ENCODE measurements at places on chromosomes 4 and X.

DNA sequence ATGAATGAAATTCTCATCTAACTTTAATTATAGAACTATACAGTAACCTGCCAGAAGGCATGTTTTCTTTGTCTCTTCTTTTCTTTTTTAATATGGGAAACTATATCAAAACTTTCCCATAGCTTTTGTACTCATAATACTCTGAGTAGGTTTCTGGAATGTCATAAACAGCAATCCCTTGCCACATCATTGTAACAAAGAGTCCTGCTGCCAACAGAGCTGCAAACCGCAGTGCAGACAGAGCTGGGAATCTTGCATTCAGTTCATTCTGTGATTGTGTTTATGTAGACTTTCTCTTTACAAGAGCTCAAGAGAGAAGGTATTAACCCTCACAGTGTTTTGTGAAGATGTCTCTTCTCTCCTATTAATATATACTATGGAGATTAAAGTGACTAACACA, 304.4 kb upstream of the SLIT2 start:
- DNase-seq = no peak

DNA sequence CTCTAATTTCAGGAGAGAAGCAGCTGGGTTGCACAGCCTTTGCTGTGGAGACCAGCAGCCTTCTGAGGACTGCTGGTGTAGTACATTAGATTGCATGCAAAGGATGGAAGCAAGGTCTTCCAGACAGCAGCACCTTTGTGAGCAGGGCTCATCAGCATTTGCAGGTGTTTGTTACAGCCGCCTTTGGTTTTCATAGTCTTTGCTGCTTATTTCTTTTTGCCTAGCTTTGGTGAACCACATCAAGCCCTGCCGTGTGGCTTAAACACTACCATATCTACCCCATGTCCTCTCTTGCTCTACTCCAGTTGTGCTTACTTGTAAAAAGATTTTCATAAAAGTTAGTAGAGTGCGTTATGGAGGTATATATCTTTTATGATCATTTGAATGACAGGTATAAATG, 57.5 kb downstream of the MTM1 start:
- no peak for DNase-seq

DNA sequence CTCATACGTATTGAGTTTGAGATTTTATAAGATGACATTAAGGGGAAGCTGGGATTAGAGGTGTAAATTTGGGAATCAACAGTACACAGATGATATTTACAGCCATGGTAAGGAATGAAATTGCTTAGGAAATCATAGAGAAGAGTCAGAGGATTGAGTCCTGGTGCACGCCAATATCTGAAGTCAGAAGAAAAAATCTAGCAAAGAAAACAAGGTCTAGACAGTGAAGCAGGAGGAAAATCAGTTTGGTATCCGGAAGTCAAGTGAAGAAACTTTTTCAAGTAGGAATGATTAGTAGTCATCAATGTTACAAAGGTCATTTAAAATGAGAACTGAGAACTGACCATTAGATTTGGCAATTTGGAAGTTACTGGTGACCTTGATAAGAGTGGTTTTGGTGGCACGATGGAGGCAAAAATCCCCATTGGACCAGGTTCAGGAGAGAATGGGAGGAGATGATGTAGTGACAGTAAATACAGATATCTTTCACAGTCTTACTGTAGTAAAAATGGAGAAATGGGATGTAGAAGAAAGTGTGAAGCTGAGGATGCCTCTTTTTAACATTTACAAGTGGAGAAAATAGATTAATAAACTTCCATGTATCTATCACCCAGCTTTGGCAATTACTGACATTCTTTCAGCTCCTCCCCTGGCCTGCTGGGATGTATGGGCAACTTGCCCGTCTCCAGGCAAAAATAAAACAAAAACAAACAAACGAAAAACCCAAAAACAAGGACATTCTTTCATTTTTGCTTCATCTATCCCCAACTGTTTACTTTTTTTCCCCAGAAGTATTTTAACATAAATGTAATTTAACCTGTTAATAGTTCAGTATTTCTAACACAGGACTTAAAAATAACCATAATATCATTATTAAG, 11.4 kb upstream of the GPR34 start:
- no peak for DNase-seq

DNA sequence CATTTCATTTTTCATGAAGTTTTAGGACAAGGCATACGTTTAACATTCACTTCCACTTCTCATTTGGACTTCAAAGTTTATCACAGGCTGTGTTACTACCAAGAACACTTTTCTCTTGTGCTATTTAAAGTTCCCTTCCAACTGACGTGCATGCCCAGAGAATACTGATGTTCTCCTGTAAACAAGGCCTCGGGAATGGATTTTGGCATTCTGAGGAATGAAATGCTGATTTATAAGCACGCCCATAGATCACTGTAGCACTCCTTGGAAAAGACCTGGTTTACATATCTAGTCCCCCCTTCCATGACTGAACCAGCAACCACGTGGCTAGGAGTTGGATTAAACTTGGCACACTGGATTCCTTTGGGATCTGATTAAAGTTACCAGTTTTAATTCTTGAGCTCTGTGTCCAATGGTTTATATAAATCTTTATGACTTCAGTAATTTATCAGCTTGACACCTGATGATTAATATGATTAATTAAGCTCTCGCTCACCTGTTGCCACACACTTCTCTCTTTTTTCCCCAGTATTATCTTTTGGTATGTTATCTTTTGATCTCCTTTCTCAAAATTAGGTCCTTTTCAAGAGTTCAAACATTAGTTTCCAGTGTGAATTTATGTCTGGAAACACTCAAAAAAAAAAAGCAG, 122.4 kb upstream of the HAND2 start:
- DNase-seq = peak; percentile 5

DNA sequence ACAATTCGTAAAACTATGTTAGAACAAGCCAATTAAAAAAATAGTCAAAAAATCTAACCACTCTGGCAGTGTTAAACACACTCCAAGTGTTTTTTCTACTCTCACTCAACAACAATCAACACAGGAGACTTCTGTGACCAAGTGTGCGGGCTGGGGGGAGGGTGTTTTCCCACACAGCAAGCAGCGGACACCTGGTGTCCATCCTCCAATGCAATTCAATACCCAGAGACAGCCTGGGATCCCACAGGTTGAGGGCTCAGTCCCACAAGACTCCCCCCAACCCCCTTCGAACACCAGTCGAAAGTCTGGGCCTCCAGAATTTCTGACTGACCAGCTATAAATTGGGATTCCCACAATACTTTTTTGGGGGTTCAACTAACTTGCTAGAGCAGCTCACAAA, 8.3 kb upstream of the PIM2 start:
- no peak for DNase-seq

- peak; percentile 33 for DNase-seq
These were observed 46.9 kb upstream of the SLC25A4 start for GRCh38 chr4:185096032-185096653.

DNA sequence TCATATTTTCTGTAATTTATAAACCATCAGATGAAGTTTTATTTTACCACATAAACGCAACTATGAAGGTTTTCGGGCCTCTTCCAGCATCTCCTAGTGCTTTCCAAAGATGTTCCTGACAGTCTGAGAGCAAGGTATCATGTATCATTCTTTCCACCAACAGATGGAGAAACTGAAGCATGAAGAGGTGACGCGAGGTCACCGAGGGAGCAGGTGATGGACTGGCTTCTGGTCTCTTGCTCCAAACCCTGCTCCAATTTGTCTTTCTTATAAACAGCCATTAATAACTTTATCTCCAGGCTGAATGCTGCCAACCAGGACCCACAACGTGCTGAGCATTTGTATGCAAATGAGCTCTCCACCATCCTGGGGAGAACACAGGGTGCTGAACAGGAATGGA, 86.3 kb upstream of the MAML3 start:
- peak; percentile 70 for DNase-seq

DNA sequence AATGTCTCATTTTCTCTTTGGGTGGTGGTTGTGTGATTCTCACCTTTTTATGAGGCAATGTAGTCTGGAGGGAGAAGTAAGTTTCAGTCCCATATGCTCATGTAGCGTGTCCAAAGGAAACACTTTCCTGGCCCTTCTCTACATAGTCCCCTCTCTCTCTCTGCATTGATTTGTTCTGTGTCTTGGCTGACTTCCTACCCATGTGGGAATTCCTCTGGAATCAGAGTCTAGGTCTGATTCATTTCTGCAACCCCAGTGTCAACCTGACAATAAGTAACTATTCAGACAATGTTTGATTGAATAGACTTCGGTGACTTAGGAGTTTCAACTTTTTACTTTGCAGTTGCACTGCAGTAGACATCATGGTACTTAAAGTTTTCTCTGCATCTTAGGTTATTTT, 2.7 kb upstream of the ALAS2 start:
- no peak for DNase-seq

DNA sequence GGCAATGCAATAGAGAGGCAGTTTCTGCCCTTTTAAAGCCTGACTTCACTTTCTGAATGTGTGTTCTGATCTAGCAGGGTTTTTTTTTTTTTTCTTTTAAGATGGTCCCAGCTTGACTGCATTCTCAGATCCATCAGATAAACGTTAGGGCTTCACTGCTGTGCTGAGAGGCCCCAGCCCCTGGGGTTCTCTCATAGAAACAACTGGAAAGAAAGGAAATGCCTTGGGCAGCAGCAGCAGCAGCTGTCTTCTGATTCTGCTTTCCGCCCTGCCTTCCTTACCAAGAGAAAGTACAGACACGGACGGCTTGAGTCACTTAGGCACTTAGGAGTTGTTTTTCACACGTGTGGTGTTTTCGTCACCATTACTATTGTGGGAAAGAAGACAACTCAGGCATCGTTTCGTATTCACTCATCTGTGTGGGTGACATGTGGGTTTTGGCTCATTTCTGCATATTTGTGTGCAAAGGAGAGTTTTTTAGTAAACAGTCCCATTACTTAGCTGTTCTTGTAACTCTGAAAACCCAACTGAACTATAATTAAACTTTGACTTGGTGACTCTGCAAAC, 172.0 kb downstream of the PTTG2 start:
- no peak for DNase-seq

DNA sequence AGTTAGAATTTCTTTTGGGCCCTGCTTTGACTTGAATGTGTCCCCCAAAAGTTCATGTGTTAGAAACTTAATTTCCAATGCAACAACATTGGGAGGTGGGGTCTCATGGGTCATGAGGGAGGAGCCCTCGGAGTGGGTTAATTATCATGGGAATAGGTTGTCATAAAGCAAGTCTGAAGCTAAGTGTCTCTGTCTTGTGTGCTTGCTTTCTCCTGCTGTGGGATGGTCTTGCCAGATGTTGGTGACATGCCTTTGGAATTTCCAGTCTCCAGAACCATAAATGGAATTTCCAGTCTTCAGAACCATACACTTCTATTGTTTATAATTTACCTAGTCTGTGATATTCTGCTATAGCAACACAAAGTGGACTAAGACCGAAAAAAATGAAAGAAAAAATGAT, 71.6 kb downstream of the RASL11B start:
- no peak for DNase-seq

- DNase-seq = no peak
These were observed 92.5 kb downstream of the AREG start for GRCh38 chr4:74537459-74537858.

DNA sequence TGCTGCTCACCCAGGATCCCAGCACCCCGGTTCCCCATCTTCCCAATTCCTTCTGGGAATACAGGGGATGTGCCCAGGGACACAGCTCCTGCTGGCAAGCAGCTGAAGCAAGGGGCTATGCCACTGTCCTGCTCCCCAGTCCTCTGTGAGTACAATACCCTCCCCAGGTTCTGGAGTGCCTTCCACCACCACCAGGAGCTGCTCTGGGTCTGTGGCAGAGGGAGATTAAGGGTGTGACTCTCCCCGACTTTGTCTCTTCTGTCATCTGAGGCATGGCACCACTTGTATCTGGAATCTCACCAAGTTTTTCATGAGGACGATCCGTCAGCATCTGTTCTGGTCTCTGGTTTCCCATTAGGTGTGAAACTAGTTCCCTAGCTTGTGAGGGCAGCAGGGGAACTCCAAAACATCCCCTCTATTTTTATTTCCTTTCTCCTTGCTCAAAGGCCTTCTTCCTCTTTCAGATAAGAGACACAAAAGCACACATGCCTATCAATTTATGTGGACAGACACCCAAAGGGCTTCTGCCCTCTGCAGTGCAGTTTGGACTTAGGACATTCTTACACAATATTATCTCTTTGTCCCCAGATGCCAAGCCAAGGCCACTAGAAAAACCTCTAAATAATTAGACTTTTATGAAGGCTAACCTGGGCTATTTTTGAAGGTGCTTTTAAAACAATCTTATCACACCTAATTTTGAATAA, 26.8 kb downstream of the MGST2 start:
- DNase-seq = no peak

GRCh38 chrX:21816136-21816535, 23.3 kb upstream of the MBTPS2 start:
- DNase-seq = no peak

DNA sequence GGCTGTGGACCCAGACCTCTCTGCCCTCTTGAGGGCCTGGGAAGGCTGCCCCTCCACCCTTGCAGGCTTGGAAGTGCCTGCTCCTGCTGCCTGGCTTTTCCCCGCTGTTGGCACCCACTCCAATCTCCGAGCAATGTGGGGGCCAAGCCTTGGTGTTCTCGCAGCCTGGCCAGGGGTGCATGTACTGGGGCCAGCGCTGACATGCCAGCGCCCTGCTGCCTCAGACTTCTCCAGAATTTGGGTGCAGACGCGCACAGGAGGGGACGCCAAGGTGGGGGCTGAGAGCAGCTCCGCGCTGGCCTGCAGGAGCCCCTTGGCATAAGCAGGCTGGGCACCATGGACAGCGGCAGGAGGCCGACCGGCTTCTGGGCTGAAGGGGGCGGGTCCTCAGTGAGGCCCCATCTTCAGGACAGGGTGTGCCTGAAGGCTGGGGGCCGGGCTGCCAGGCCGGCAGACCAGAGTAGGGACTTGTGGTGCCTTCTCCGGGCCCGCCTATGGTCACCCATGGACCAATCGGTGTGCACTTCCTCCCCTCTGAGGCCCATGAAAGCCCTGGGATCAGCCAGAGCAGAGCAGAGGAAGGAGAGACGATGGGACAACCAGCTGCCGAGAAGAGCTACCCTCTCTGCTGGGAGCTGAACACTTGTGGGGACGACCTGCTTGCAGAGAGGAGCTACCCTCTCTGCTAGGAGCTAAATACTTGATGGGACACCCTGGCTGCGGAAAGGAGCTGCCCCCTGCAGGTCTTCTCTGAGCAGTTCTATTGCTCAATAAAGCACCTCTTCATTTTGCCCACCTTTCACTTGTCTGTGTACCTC, 118.3 kb downstream of the DNAAF6 start:
- no peak for DNase-seq

DNA sequence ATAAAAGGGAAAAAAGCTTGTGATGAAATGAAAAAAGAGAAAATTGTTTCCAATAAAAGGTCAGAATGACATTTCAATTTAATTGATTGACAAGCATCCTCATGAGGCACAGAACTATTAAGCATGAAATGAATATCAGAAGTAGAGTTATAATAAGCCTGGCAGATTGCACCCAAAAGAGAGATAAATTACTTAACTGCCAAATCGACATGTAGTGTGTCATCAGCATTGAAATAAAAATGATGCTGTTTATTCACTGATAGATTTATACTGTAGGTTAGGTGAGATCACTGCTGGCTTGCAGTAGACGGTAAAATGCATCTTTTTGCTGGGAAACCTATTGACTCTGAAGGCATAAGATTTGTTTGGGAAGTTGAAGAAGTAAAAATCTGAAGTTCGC, 507.2 kb downstream of the FSTL5 start:
- DNase-seq = no peak
